Myometrial cell (primary cell): ENCODE measurements at places on chromosomes 1 and 21. TPM values are rescaled to one million over a fixed set of nuclear protein-coding genes. Genes with fewer than 3 reads are reported as not detected.

ABCB10 gene
- 13.0 and 14.9 TPM in 2 replicates for total RNA-seq

CFHR4 gene
- total RNA-seq, result not detected in 2 replicates

SCMH1 gene
- total RNA-seq, result 24.8 and 28.2 TPM in 2 replicates

TNFAIP8L2 gene
- total RNA-seq, result not detected in 2 replicates

OR10K1 gene
- not detected in 2 replicates for total RNA-seq

RFX5 gene
- total RNA-seq, result 49.0 and 49.4 TPM in 2 replicates

FMO2 gene
- total RNA-seq, result not detected in 2 replicates

UQCRH gene
- 479 and 585 TPM in 2 replicates for total RNA-seq

OR2M3 gene
- total RNA-seq, result not detected in 2 replicates

PLA2G2C gene
- not detected in 2 replicates for total RNA-seq

CFAP107 gene
- total RNA-seq, result not detected in 2 replicates

FCGR3A gene
- total RNA-seq, result not detected in 2 replicates

ANKRD34A gene
- total RNA-seq, result 1.1 and 6.1 TPM in 2 replicates

PTGER3 gene
- total RNA-seq, result not detected in 2 replicates

LINGO4 gene
- total RNA-seq, result not detected in 2 replicates

LRRC53 gene
- total RNA-seq, result not detected in 2 replicates

CFHR3 gene
- not detected in 2 replicates for total RNA-seq

MIS18A gene
- total RNA-seq, result 15.3 and 17.4 TPM in 2 replicates

SLC6A17 gene
- under 0.01 and 0.29 TPM in 2 replicates for total RNA-seq

OR2T35 gene
- not detected in 2 replicates for total RNA-seq

PIGR gene
- under 0.01 TPM in 1 of 2 replicates, not detected in the other for total RNA-seq

SLC2A5 gene
- 3.5 and 4.1 TPM in 2 replicates for total RNA-seq

DYRK3 gene
- total RNA-seq, result 23.1 and 27.3 TPM in 2 replicates

PLXNA2 gene
- total RNA-seq, result 5.5 and 9.4 TPM in 2 replicates

NOTCH2NLA gene
- 30.8 and 37.6 TPM in 2 replicates for total RNA-seq
